Activated T-cell treated with anti-CD3 and anti-CD28 coated beads for 1 hour (primary cell): ENCODE measurements at places on chromosomes 7 and 10.

DNA sequence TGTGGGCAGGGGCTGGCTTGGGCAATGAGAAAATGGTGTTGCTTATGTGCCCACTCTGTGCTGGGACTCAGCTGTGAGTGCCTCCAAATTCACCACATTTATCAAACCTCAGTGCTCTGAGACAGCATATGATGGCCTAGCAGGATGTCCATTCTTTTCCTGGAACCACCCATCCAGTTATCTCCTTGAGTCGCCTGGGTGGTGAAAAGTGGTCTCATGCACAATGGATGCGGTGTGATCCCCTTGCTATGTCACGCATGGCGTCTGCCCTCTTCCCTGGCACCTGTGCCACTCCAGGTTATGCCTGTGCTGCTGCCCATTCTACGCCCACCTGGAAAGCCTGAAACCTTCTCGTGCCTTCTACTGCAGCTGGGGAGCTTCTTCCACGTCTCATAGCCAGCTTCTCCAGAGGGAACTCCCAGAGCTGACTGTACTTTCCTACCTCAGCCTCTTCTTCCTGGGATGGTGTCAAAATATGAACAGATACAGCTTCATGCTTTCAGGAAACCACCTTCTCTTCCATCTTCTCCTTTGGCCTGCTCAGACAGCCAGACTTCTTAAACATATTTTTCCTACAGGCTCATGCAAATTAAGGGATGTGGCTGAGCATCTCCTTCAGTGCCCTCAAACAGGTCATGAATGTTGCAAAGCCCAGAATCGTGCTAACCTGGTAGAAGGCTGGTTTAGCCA is 147.3 kb downstream of the PFKFB3 start:
- no peak for DNase-seq

DNA sequence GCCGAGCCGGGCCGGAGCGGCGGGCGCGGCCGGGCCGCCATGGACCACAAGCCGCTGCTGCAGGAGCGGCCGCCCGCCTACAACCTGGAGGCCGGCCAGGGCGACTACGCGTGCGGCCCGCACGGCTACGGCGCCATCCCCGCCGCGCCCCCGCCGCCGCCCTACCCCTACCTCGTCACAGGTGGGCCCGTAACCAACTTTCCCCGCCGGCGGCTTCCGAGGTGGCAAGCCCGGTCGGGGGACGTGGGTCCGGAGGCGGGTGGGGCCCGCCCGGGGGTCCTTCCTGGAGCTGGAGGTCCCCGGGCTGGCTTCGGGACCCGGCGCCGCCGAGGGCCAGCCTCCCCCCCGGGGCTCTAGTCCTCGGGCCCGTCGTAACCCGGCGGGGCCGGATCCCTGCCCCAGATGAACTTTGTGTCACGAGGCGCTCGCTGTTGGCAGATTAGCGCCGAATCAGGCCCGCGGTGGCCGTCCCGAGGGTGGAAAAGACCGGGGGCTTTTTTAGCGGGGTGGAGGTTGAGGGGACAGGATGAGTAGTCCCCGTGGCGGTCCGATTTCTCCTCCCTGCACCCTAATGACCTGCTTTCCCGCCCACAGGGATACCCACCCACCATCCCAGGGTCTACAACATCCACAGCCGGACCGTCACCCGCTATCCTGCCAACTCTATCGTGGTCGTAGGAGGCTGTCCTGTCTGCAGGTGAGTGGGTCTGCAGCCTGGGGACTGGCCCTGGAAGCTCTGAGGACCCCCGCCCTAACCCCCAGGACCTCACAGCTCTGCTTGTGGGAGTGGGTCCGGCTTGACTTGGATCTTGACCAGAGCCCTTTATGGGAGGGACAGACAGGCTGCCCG is 496 bp downstream of the BRI3 start:
- DNase-seq: peak; percentile 24

GRCh38 chr7:120259386-120259785 is 13.6 kb upstream of the KCND2 start:
- no peak for DNase-seq

- DNase-seq: peak; percentile 49
These were observed 23.9 kb upstream of the SEPHS1 start for GRCh38 chr10:13371897-13372470.

DNA sequence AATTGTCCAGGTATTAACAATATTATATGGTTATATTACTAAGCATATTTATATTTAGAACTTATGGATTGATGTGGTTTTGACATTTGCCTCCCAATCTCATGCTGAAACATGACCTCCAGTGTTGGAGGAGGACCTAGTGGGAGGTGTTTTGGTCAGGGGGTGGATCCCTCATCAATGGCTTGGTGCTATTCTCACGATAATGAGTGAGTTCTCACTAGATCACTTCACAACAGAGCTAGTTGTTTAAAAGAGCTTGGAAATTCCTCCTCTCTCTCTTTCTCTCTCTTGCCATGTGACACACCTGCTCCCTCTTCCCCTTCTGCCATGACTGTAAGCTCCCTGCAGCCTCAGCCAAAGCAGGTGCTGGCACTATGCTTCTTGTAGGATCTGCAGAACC is 19.0 kb downstream of the TFEC start:
- DNase-seq: no peak

GRCh38 chr7:139825666-139826290 is 3.3 kb upstream of the TBXAS1 start:
- DNase-seq: no peak

GRCh38 chr7:74253835-74254128 is 417 bp downstream of the RFC2 start:
- DNase-seq: no peak

GRCh38 chr10:18822156-18822555 is 162.9 kb downstream of the ARL5B start:
- no peak for DNase-seq

DNA sequence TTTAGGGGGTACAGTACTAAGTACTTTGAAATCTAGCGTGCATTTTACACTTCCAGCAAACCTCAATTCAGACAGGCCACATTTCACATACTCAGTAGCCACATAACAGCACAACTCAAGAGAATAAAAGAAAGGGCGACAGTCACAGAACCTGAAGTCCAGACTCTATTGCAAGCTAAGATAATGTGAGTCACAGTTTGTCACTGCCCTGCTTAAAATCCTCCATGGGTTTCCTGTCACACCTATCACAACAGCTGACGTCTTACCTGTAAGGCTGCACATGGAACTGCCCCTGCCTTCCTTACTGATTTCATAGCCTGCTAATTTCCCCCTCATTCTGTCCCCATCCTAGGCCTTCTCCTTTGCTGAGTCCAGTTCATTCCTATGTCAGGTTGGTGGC is 16.1 kb upstream of the CDK14 start:
- no peak for DNase-seq

DNA sequence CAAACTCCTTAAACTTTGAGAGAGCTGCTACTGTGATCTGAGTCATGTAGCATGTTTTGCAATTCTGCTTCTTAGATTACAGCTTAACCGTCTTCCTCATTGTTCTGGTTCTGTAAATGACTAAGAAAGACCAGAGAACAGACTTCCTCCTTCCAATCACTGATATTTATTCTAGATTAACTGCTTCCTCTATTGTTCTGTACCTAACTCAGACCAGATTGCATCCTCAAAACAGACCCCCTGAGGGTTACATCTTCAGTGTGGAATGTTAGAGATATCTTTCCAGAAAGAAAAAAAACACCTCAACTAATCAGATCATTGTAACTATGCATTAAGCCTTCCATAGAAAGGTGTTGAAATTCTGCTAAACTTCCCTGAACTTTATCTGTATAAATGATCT is 5.7 kb upstream of the PIP start:
- DNase-seq: no peak

DNA sequence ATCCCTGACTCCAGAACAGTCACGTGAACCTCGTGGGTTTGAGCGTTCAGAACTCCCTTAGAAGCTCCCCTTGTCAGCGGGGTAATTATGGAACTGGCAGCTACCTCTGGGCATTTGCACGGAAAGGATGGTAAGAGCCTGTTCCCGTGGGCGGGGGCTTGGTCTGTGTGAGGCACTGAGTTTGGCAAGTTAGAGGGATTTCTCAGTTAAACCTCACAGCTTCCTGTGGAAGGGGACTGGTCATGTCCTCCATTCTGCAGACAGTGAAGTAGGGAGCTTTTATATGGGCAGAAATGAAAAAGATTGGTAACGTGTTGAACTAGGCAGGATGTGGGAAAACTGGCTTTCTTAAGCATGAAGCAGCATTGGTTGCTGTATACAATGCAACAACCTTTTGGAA is 16.0 kb downstream of the PALD1 start:
- DNase-seq: no peak

DNA sequence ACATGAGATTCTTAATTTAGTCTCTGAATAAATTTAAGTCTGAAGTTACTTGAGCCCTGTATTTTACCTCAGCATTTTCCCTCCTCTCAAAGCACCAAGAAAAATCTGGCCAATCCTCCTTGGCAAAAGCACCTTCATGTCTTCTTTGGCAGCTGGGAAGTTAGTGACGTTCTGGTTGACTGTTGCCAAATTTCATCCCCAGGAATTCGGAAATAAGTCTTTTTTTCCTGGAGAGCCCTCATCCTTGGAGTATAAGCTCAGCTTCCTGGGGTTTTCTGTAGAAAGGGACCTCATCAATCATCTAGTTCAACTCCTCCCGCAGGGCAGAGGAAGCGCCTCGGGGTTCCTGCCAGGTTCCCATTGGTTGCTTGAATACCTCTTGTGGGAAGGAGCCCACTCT is 377.6 kb downstream of the PHTF2 start:
- no peak for DNase-seq

- DNase-seq: no peak
These were observed 249.8 kb downstream of the TRIL start for GRCh38 chr7:28708033-28708951.

GRCh38 chr7:135282561-135283254 is 49.1 kb downstream of the STRA8 start:
- DNase-seq: no peak

GRCh38 chr10:3714967-3715366 is 70.0 kb downstream of the KLF6 start:
- no peak for DNase-seq

DNA sequence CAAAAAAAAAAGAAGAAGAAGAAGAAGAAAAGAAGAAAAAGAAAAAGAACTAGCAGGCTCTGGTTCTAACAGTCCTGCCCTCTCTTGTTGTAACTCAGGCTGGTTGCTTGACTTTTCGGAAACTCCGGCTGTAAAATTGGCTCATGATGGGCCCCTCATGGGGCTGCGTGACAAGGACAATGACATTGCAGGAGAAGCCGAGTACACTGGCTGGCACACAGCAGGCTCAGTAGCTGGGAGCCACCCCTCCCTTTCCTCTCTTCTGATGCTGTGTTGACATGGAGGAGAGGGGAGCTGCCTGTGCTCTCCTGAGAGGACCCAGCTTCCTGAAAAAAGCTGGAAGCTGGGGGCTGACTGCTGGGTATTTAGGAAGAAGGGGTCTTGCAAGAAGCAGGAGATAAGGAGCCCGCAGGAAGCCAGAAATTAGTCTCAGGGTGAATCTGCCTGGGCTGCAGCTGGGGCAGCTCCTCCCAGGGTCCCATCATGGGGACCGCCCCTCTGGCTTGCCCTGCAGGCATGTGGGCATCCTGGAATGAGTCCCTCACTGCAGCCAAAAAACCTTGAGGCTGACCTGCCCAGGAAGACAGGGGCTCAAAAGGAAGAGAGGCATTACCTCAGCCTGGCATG is 14.6 kb upstream of the GPR26 start:
- no peak for DNase-seq

DNA sequence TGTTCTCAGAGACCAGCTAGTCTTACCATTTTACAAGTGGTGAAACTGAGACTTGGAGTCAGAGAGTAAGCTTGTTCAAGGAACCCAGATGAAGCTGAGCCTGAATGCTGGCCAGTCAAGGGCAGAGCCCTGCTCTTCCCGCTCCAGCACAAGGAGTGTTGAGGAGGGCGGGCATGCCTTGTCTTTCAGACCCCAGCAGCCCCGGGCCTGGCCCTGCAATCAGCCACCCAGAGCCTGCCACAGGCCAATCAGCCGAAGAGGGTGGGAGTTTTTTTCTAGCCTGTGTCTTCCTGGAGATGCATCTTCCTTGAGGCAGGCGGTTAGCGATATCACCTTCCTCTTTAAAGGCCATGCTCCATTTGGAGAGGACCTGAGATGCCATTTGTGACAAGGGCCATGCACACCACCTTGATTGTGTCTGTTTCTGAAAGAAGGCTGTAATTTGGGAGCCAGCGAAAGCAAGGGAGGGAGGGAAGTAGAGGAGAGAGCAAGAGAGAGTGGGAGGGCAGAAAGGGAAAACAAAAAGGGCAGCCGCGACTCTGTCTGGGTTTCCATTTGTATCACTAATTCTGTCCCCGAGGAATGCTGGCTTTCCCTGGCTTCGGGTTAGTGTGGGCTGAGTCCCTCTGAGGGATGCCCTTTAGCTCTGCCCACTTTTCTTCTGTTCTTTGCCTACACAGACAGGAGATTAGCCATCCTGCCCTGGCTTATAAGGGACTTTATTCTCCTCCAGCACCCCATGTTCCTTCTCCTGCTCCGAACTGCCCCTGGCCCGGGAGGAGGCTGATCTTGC is 8.0 kb downstream of the CDH23 start:
- no peak for DNase-seq

DNA sequence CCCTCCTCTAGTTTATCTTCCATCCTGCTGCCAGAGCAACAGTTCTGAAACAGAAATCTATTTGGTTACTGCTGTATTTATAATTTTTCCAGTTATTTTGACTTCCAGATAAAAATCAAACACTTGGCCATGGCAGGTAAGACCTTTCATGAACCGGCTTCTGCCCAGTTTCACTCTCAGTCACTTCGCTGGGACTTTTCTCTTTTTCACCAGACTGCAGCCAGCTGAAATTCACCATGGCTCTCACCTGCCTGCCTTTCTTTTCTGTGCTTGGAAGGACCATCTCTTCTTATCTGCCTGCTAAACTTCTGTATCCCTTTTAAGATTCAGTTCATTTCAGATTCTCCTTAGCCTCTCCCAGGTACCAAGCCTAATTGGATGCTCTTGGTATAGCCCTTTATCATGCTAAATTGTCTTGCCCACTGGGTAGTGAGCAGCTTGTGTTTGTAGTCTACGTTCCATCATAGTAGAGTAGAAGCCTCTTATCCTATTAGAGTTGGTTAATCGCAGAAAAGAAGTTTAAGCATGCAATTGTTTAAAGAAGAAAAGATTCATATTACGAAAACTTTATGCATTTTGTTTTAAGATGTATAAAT is 71.7 kb downstream of the TAF3 start:
- no peak for DNase-seq

DNA sequence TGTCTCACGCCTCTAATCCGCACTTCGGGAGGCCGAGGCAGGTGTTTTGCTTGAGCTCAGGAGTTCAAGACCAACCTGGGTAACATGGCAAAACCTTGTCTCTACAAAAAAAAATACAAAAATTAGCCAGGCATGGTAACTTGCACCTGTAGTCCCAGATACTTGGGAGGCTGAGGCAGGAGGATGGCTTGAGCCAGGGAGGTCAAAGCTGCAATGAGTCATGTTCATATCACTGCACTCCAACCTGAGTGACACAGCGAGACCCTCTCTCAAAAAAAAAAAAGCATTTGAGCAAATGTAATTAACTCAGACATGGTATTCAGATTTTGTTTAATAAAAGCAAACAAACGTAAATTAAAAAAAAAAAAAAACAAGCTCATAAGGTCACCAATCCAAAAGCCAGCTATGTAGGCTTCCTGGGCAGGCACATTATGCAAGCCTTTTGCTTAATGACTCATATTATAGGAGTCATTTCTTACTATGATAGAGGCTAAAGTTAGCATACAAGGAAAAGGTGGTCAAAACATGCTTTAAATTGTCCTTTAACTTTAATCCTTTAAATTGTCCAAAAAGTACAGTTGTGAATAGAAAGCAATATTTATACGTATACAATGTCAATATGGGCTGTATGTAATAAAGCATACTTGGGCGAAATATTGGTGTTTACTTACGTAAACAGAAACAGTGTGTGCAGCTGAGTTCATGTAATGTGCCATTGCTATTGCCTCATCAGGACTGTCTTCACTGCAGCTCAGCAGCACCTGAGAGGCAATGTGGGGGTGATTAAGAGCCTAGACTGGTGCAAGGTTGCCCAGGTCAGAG is 13.0 kb downstream of the AKR1D1 start:
- DNase-seq: no peak

GRCh38 chr7:1242256-1242605 is 9.6 kb downstream of the UNCX start:
- DNase-seq: no peak
